HepG2 (cell line): ENCODE measurements at places on chromosomes 5 and 9. TPM values are rescaled to one million over a fixed set of nuclear protein-coding genes. Genes with fewer than 3 reads are reported as not detected.

GRCh38 chr5:850511-851006 lies at the start of gene ZDHHC11:
Gene ZDHHC11, minus strand, starts transcription at chr5:850986. Its CDS starts 384 bp downstream, at chr5:850602.
- H3K4me3 ChIP-seq: peak within 1 kb of the TSS; percentile 31; the same call in 1 of the 2 replicates
- peak within 1 kb of the TSS; percentile 37 for H3K27ac ChIP-seq
- DNase-seq: peak; percentile 78
- no peaks in the 10 kb centered on the region for H3K36me3 ChIP-seq
- peaks cover 17% of the 10 kb centered on the region; the same call in 2 of the 3 replicates for H3K27me3 ChIP-seq
- H3K4me1 ChIP-seq: peaks cover 39% of the 10 kb centered on the region

GRCh38 chr9:106835840-106836239 lies 27.1 kb upstream of the ZNF462 start:
- no peaks in the 10 kb centered on the region for H3K27me3 ChIP-seq
- H3K27ac ChIP-seq: no peak overlapping the region
- H3K4me3 ChIP-seq: no peak overlapping the region
- no peak for DNase-seq
- H3K36me3 ChIP-seq: no peaks in the 10 kb centered on the region
- H3K4me1 ChIP-seq: no peaks in the 10 kb centered on the region

GRCh38 chr5:14356305-14356704 lies 213.2 kb downstream of the TRIO start:
- no peak overlapping the region for H3K4me3 ChIP-seq
- peaks cover 33% of the 10 kb centered on the region for H3K36me3 ChIP-seq
- no peaks in the 10 kb centered on the region for H3K4me1 ChIP-seq

DNA sequence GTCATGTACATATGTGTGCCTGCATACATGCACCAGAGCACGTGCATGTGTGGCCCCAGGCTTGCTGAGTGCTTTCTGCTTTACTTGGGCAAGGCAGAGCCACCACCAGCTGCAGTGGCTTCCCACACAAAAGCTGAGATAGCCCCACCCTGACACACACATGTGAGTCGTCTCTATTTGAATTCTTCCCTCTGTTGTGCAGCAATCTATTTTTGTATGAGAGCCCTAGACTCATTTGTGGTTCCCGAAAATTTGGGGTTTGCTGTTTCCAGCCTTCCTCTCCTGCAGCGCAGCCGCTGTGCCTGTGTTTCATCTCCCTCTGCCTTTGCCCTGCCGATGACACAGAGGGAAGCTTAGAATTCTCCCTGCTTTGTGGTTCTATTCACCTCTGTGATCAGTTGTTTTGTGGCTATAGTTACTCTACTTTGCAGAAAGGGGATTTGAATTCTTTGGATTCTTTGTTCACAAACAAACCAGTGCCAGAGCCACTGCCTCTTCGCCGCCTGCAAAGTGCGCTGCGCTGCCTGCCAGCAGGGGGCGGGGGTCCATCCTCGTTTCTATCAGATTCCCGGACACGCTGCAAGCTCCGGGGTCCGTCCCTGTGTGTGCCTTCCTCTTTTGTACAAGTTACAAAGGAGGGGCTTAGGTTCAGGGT lies 95.8 kb upstream of the DAP start:
- peaks cover 74% of the 10 kb centered on the region for H3K4me1 ChIP-seq
- peak overlapping the region; percentile 45 for H3K27ac ChIP-seq
- H3K4me3 ChIP-seq: peak overlapping the region; percentile 24
- no peaks in the 10 kb centered on the region for H3K27me3 ChIP-seq
- no peaks in the 10 kb centered on the region for H3K36me3 ChIP-seq

The LVRN gene
- total RNA-seq: 0.09 and 0.14 TPM in 2 replicates

DNA sequence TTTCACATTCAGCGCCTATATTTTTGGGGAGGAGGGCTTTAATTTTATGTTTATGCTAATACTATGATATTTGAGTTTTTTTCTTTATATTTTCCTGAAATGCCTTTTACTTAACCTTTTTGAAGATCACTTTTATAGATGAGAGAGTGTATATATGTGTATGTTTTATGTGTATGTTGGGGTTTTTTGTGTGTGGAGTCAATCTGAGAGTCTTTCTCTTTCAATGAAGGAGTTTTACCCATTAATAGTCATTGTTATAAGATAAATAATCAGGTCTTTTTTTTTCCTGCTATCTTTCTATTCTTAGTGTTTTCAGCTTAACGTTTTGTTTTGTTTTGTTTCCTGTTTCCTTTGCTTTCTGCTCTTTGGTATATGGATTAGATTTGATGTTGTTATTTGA lies 112.2 kb downstream of the TEX10 start:
- no peak overlapping the region for H3K4me3 ChIP-seq
- H3K27me3 ChIP-seq: no peaks in the 10 kb centered on the region

The ANKRD20A1 gene
- total RNA-seq: not detected in 2 replicates

GRCh38 chr5:168106008-168106761 lies 185.3 kb upstream of the WWC1 start:
- no peak overlapping the region for H3K27ac ChIP-seq
- DNase-seq: peak; percentile 13
- no peaks in the 10 kb centered on the region for H3K36me3 ChIP-seq
- no peak overlapping the region for H3K4me3 ChIP-seq
- no peaks in the 10 kb centered on the region for H3K27me3 ChIP-seq

The PCDHB15 gene
- 0.22 and 0.27 TPM in 2 replicates for total RNA-seq

DNA sequence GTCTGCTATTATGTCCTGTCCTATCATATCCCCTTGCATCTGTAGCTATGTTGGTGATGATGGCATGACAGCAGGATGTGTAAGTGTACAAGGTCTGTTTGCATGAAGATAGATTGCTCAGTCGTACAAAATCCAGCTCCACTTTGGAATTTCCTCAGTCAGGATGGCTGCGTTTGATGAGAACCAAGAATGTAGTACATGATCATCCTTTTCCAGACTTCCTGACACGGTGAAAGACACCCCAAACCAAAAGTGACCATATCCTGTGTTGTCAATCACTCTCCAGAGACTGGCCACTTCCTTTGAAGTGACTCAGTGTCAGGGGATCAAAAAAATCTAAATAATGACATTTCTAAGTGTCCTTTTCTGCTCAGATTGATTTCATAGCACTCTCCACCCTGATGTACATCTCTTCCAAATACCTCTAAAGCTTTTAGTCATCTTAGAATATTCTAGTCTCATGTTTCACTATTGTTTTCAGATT lies 213.4 kb downstream of the PLK2 start:
- H3K4me3 ChIP-seq: no peak overlapping the region
- no peak overlapping the region for H3K27ac ChIP-seq
- no peak for DNase-seq
- no peaks in the 10 kb centered on the region for H3K27me3 ChIP-seq
- H3K4me1 ChIP-seq: no peaks in the 10 kb centered on the region

DNA sequence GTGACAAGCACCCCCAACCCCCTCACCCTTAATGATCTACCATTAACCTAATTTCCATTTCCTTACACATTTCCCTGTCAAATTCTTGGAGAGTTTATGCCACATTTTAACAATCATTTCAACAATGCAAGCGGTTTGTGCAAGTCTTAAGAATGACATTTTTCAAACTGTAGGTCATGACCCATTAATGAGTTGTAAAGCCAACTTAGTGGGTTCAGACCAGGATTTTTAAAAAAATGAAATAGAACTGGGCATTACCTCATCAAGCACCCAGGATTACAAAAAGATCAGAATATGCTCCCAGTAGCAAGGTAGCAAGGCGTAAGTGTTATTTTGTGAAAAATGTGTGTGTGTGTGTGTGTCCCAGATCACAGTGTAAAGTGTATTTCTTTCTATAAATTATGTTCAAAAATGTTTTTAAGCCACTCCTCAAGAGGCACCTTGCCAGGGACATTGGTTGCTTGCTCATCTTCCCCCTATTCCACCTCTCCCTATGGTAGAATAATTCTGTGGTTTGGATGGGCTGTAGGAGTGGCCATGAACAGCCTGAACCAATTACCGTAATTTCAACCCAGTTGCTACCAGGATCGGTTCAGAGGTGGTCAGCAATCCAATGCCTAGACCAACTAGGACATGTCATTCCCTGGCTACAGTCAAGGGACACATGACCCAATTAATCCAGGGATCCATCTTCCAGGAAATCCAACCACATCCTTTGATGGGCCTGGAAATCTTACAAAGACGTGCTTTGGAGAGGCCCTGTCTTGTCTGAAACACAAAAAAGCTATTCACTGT lies 14.4 kb upstream of the TGFBR1 start:
- H3K27me3 ChIP-seq: no peaks in the 10 kb centered on the region; the same call in 1 of the 2 replicates
- H3K4me3 ChIP-seq: no peak overlapping the region
- no peak for DNase-seq
- H3K27ac ChIP-seq: no peak overlapping the region

DNA sequence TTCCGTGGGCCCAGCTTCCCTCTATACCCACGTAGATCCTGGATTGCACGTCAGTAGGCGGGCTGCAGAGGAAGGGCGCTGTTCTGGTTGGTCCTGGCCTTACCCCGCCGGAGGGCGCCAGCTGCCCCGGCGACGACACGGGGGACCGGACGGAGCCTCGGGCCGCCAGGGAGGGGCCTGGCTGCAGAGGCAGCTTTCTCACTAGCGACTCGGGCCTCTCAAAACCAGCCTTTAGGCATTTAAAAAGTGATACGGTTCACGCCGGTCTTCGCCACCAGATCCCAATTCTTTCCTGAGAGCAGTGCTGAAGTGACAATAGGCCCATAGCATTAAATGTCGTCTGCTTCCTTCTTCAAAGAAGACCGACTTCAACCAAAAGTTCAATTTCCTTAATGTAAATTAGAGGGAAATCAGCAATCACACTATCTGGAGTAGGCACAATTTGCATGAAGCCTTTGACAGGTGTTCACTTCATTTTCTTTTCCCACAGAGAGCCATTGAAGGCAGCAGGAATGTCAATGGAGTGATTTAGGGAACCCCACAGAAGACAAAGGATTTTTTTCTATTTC lies 17.6 kb upstream of the UBE2D2 start:
- H3K27me3 ChIP-seq: no peaks in the 10 kb centered on the region
- no peaks in the 10 kb centered on the region for H3K36me3 ChIP-seq
- H3K27ac ChIP-seq: no peak overlapping the region
- H3K4me3 ChIP-seq: no peak overlapping the region

GRCh38 chr9:2263665-2264064 lies 248.5 kb downstream of the SMARCA2 start:
- no peaks in the 10 kb centered on the region for H3K36me3 ChIP-seq
- DNase-seq: no peak
- H3K4me1 ChIP-seq: no peaks in the 10 kb centered on the region
- H3K4me3 ChIP-seq: no peak overlapping the region

The C9orf43 gene
- 0.18 and 0.31 TPM in 2 replicates for total RNA-seq

GRCh38 chr9:79687131-79687447 lies 115.3 kb downstream of the TLE4 start:
- no peak overlapping the region for H3K27ac ChIP-seq
- no peak overlapping the region for H3K4me3 ChIP-seq
- no peaks in the 10 kb centered on the region for H3K4me1 ChIP-seq
- DNase-seq: no peak
- no peaks in the 10 kb centered on the region for H3K36me3 ChIP-seq
- H3K27me3 ChIP-seq: no peaks in the 10 kb centered on the region

DNA sequence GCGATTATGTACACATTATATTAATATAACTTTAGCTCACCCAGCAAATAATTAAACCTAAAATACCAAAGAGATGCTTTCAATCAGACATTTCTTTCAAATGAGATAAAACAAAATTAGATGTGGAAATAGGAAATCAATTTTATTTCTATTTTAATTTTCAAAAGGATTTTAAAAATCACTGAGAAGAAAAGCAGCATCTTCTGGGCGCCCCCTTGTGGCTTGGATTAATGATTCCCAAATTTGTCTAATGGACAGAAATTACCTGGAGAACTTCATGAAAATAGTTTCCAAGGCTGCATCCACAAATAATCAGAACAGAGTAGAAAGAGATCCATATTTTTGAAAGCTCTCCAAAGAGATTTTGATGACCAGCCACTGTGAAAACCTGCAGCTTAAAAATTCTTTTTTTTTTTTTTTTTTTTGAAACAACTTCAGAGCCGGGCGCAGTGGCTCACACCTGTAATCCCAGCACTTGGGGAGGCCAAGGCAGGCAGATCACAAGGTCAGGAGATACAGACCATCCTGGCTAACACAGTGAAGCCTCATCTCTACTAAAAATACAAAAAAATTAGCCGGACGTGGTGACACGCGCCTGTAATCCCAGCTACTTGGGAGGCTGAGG lies 50.9 kb upstream of the CEMIP2 start:
- H3K4me1 ChIP-seq: peaks cover 14% of the 10 kb centered on the region
- no peaks in the 10 kb centered on the region for H3K36me3 ChIP-seq
- no peak overlapping the region for H3K27ac ChIP-seq
- no peak overlapping the region for H3K4me3 ChIP-seq

DNA sequence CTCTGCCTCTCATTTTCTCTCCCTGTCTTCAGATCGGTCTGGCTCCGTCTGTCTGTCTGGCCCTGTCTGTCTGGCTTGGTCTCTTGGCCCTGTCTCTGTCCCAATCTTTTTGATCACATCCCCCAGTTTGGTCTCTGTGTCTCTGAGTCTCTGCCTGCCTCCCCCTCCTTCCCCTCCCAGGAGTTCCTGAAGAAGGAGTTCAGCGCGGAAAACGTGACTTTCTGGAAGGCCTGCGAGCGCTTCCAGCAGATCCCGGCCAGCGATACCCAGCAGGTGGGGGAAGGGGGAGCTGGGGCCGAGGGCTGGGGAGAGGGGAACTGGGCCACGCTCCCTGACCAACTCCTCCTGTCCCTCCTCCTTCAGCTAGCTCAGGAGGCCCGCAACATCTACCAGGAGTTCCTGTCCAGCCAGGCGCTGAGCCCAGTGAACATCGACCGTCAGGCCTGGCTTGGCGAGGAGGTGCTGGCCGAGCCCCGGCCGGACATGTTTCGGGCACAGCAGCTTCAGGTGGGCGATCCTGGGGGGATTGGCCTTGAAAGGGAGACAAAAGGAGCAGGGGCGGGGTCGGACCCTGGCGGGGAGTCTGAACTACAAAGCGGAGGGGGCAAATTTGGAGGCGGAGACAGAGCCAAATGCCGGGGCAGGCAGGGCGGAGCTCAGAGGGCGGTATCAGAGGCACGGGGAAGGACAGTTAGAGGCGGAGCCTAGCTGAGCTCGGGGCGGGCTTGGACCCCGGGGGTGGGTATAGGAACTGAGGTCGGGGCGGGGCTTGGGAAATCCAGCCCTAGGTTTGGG lies 9.0 kb downstream of the RGS14 start:
- peak overlapping the region; percentile 68 for H3K4me3 ChIP-seq
- H3K36me3 ChIP-seq: no peaks in the 10 kb centered on the region
- no peaks in the 10 kb centered on the region; the same call in 1 of the 2 replicates for H3K27me3 ChIP-seq
- peak; percentile 75 for DNase-seq
- peak overlapping the region; percentile 79 for H3K27ac ChIP-seq

- H3K4me1 ChIP-seq: no peaks in the 10 kb centered on the region
- no peaks in the 10 kb centered on the region for H3K27me3 ChIP-seq
- H3K27ac ChIP-seq: no peak overlapping the region
- no peak for DNase-seq
These were observed 2016.3 kb upstream of the CDH9 start for GRCh38 chr5:29054694-29055093.

DNA sequence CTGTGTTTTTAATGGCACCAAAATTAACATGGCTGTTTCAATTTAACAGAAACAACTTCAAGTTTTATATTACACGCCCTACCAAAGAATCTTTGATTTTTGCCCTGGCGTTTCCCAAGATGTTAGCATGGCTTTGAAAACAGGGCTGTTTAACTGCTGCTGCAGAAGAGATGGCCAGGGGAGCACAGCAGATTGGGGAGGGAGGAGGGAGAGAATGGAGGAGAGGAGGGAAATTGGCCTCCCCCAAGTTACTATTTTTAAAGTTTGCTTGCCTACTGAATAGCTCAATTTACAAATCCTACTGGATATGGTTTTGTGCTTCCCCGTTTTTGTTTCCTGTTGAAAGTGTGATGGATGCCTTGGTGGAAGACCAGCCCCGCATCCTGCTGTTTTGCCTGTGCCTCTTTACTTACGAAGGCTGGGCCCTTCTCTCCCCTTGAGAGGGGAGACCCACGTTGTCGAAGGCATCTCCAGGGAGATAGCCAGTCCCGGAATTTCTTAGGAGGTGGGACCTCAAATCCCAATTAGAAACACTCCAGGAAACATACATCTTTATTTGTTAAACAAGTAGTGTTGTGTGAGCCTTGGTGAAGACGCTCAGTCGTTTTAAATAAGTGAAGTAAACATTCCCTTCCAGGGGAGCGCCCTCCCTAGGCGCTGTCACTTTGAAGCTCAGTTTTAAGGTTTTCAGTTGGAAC lies 98.6 kb downstream of the AOPEP start:
- H3K27ac ChIP-seq: no peak overlapping the region
- no peak for DNase-seq

The PCDHB8 gene
- total RNA-seq: 0.34 and 0.82 TPM in 2 replicates
